Nucleus accumbens (tissue), 56 donors: ENCODE measurements at places on chromosomes 6 and 20.
A peak's percentile ranks its signal among the peaks of the same experiment; 100 is the strongest.

DNA sequence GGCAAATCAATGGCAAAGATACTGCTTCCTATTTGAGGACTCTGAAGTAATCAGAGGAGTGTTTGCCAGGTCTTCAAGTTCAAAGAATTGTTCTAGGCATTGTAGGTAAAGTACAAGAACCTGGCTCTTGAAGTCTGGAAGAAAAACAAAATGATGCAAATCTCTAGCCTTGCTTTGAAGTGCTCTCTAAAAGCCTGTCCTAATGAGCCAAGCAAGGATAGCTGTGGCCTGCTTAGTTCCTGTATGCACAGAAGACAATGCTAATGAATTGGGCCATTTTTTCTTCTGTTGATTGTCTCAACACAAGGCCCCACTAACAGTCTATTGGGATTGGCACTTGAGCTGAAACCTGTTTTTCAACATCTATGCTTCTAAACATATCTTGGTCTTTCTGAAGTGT, 165.0 kb upstream of the POU3F2 start:
- no peak for DNase-seq

- DNase-seq = no peak
Measured at GRCh38 chr6:84027340-84028181, 6.0 kb upstream of the MRAP2 start.

- DNase-seq = no peak
Measured at GRCh38 chr20:19935842-19936241, 81.3 kb upstream of the NAA20 start.

- no peak for DNase-seq
Measured at GRCh38 chr6:119022796-119023195, 55.7 kb downstream of the FAM184A start.

- no peak for DNase-seq
Measured at GRCh38 chr20:9503526-9504245, 10.7 kb upstream of the LAMP5 start.

- no peak for DNase-seq
Measured at GRCh38 chr20:10568032-10568431, 105.8 kb downstream of the JAG1 start.

- DNase-seq = no peak
Measured at GRCh38 chr20:8735674-8736073, 333.2 kb upstream of the PLCB4 start.

GRCh38 chr6:11042025-11042749, 1.9 kb downstream of the ELOVL2 start:
- no peak for DNase-seq

DNA sequence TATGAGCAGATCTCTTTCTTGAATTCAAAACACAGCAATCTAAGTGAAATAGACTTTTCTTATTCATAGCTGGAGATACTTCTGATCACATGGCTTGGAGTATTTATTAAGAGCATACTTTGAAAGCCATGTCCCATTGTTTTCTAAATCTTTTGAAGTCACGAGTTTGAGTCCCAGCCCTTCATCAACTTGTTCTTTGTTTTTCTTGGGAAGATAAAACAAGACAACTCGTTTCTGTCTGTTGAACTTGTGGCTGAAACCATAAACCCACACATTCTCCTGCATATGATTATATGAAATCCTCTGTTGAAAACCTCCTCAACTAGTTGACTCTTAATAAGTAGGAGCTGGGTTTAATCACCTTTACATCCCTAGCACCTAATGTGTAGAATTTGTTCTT, 3.3 kb downstream of the RNF144B start:
- no peak for DNase-seq

DNA sequence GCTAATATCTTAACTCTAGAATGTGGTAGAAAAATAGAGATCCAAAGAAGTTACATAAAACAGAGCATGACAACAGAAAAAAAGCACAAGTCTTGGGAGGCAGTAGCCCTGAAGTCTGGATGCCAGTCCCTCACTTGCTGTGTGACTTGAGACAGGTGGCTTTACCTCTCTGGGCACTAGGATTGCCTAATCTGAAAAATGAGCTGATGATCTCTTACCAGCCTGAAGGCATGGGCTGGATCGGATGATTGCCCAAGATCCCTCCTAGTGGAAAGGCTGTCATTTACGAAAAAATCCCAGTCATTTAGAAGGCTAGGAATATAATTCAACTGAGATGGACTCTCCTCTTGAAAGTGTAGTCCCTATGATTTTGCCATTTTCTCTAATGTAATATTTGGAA, 10.9 kb upstream of the GCM1 start:
- DNase-seq = no peak

DNA sequence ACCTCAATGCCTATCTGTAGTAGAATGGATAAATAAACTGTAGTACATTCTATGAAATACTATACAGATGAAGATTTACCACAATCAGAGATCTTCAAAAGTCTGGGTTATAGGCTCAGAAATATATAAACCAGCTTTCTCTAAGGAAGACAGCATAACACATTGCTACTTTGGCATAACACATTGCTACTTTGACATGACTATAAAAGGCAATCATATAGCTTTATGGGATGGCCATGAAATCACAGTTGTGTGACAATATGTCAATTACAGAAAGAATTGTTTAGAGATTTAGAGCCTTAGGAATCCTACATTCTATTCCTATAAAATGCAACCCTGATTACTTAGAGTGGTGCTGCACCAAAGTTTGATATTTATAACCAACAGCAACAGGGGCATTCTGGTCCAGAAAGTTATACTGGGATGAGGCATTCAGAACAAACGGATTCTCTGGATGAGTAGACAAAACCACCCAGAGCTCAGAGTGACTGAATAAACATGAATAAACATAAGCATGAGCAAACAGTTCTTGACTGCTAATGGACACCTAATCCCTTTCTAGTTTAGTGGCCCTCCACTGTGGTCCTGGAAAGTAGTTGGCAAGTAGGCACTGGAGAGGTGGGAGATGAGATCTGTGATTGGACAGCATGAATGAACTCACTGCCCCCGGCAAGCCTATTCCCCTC, 12.0 kb downstream of the TTI1 start:
- no peak for DNase-seq

GRCh38 chr6:168238159-168238909, 81.2 kb downstream of the DACT2 start:
- no peak for DNase-seq

- no peak for DNase-seq
Measured at GRCh38 chr6:156617941-156618340, 159.2 kb upstream of the ARID1B start.

GRCh38 chr6:56499095-56499494, 143.6 kb downstream of the DST start:
- no peak for DNase-seq

DNA sequence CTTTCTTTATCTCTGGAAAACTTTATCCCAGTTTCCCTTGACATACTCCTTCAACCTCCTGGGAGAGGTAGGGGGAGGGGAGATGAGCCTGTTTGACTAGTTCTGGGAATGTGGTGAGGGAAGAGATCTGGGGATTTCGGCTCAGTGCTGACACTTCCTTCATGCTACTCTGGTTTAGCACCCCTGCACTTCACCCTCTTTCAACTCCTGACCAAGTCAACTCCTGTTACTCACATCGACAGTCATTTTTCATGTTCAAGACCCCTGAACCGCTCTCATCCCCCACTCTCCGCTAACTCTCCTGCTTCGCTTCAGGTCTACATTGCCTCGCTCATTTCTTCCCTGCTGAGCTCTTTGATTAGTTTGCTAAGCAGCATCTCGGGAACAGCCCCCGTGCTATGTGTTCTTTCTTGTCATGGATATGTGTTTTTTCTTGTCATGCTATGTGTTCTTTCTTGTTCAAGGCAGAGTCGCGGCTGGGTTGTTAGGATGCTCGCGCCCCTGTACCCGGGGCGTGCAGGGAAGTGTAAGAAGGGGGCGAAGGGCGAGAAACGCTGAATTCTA, 16.6 kb upstream of the TRIM27 start:
- DNase-seq = peak; percentile 61

GRCh38 chr20:53937339-53937741, 133.1 kb downstream of the BCAS1 start:
- DNase-seq = no peak

DNA sequence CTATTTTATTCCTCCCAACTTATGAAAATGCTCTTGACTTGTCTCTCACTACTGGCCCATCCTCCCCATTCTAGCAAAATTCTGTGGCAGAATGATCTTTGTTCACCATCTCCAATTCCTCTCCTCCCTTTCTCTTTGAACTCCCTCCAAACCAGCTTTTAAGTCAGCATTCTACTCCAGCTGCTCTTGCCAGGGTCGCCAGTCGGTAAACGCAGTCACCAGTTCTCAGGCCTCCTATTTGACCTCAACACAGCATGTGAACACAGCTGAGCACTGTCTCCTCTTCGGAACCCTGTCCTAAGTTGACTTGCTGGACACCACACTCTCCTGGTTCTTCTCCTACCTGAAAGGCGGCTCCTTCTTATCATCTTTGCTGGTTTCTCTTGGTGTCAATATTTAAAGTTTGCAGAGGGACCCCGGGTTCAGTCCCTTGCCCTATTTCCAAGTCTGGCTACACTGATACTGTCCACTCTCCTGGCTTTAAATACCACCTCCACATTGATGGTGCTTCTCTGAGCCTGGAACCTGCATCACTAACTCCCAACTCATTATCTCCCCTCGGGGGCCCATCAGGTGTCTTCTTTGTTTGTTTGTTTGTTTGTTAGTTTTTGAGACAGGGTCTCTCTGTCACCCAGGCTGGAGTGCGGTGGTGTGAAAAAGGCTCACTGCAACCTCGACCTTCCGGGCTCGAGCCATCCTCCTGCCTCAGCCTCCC, 27.4 kb downstream of the GDAP1L1 start:
- DNase-seq = no peak

DNA sequence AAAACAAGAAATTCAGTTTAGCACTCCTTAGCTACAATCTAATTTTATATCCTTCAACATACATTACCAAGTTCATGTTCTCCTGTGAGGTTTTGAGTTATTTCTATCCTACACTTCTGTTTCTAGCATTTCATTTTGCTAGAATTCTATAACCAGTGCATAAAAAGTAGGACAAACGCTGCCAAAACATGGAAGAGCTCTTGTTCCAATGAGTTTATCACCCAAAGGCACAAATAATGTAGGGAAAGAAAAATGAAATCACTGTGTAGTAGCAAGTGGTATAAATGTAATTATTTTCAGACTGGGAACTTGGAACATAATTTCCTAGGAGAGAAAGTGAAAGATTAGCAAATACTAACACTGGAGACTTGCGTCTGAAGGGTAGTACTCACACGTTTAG, 413.3 kb upstream of the NRSN1 start:
- no peak for DNase-seq

- no peak for DNase-seq
Measured at GRCh38 chr6:16639684-16640480, 121.4 kb downstream of the ATXN1 start.

DNA sequence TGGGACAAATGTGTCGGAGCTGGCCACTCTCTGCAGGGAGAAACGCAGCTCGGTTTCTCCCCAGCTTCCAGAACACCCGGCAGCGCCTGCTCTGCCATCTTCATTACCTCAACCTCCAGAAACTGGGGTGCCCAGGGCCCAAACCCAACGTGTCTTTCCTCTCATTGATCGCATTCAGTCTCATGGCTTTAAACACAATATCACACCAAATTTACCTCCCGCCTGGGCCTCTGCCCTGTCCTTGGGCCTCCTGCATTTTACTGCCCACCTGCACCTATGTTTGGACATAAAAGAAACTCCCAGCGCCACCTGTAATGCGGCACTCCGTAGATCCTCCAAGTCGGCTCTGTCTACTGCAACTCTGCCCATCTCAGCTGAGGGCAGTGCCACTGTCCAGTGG, 22.2 kb downstream of the SERPINB6 start:
- DNase-seq = no peak

GRCh38 chr6:401994-402640, 10.6 kb downstream of the IRF4 start:
- no peak for DNase-seq

GRCh38 chr6:151590742-151591141, 96.9 kb downstream of the CCDC170 start:
- no peak for DNase-seq

DNA sequence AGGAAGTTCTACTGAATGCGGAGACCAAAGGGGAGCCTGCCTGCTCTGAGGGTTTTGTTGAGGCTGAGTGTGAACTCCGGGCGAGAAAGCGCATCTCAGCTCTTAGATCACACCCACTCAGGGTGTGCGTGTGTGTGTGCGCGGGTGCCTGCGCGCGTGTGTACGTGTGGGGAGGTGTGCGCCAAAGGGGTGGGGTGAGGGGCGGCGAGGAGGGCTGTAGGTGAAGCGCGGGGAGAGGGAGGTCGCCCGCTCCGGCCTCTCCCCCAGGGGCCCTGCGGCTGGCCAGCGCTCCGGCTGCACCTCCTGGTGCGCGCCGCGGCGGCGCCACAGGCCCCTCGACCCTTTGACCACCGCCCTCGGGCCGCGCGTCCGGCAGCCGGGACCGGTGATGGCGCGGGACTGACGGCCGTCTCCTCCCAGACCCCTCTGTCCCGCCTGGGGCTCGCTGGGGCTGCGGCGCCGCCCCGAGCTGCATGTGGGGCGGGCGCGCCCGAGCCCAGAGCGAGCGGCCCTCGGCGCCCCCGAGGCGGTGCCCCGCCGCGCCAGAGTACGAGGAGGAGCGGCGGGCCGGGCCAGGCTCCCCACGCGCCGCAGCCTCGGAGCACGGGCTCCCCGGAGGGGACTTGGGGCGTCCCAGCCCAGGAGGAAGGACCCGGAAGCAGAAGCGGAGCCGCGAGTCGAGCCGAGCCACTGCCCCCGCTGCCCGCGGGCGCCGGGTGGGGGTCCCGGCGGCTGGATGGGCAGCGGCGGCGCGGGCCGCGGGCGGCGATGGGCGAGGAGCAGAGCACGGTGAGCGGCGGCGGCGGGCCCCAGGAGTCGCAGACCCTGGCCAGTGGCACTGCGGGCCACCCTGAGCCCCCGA, at the start of gene RNF217:
Gene RNF217 (plus strand): TSS at position 661 of the 862 bp plus-strand sequence. CDS start 108 bp downstream, at position 769.
- DNase-seq = peak; percentile 22

DNA sequence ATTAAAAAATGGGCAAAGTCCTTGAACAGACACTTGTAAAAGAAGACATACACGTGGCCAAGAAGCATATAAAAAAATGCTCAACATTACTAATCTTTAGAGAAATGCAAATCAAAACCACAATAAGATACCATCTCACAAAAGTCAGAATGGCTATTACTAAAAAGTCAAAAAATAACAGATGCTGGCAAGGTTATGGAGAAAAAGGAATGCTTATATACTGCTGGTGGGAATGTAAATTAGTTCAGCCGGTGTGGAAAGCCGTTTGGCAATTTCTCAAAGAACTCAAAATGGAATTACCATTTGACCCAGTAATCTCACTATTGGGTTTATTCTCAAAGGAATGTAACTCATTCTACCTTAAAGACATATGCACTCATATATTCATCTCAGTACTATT, 166.6 kb downstream of the KHDC1L start:
- DNase-seq = no peak

DNA sequence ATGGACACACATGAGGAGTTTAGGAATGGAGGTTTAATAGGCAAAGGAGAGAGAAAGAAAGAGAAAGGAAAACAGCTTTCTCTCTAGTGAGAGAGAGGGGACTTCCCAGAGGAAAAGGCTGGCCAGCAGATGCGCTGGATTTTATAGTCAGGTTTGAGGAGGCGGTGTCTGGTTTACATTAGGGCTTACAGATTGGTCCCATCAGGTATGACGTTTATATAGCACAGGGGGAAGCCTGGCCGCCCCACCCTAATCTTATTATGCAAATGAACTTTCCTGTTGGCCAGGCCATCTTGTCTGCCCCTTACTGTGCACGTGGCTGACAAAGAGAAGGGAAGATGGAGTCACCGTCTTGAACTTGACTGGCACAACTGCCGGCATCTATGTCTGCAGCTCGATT, 86.6 kb upstream of the QKI start:
- no peak for DNase-seq

GRCh38 chr6:33671744-33672072, 39.8 kb downstream of the UQCC2 start:
- no peak for DNase-seq
